Activated naive CD8-positive, alpha-beta T cell treated with anti-CD3 and anti-CD28 coated beads, Interleukin-2, amount 10 ng/mL, durations not matched to agents 7 days and 5 days (primary cell): ENCODE measurements at places on chromosomes 7 and 10.

DNA sequence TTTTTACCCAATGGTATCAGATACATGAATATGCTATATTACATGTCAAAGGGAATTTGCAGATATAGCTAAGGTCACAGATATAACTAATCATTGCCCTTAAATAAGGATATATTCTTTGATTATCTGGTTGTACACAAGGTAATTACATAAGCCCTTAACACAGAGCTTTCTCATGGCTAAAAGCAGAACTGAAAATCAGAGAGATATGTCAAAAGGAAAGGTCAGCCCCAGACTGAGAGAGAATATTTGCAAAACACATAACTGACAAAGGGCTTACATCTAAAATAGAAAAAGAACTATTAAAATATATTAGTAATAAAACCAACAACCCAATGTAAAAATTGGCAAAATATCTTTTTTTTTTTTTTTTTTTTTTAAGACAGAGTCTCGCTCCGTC lies 1029.5 kb upstream of the LRRN3 start:
- no peak for DNase-seq

GRCh38 chr7:44043902-44044301 lies 600 bp upstream of the DBNL start:
- DNase-seq, result no peak

GRCh38 chr7:21370283-21370982 lies 57.5 kb upstream of the SP4 start:
- DNase-seq, result no peak

GRCh38 chr10:173741-174140 lies 38.5 kb downstream of the ZMYND11 start:
- no peak for DNase-seq

- no peak for DNase-seq
Observed at GRCh38 chr10:983971-984655, 4.1 kb upstream of the GTPBP4 start.

DNA sequence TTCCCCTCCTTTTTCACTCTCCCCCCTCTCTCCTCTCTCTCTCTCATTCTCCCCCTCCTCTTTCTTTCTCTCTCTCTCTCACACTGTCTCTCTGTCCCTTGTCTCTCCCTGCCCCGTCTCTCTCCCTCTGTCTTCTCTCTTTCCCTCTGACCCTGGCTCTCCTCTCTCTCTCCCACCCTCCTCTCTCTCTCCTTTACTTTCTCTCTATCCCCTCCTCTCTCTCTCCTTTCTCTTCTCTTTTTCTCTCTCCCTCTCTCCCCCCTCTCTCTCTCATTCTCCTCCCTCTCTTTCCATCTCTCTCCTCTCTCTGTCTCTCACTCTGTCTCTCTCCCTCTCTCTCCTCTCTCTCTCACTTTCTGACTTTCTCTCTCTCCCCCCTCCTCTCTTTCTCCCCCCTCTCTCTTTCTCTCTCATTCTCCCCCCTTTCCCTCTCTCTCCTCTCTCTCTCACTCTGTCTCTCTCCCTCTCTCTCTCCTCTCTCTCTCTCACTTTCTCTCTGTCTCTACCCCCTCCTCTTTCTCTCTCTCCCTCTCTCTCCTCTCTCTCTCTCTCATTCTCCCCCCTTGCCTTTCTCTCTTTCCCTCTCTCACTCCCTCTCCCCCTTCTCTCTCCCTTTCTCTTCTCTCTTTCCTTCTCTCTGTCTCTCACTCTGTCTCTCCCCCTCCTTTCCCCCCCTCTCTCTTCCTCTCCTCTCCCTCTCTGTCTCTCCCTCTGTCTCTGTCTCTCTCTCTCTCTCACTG lies 18.9 kb upstream of the VPS37D start:
- no peak for DNase-seq

DNA sequence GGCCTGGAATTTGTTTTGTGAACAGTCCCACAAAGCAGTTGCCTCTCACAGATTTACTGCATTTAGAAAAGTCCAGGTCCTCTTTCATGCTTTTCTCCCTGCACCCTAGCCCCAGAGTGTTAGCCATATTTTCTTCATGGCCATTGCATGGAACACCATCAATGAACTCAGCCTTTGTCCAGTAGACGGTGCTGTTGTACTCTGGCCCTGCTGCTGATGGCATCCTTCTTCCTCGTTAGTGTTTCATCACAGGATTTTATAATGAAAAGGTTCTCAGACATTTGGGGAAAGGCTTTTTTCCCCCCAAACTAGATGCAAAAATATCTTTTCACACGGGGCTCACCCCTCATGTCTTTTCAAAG lies 93.0 kb upstream of the SLC25A13 start:
- DNase-seq, result no peak

DNA sequence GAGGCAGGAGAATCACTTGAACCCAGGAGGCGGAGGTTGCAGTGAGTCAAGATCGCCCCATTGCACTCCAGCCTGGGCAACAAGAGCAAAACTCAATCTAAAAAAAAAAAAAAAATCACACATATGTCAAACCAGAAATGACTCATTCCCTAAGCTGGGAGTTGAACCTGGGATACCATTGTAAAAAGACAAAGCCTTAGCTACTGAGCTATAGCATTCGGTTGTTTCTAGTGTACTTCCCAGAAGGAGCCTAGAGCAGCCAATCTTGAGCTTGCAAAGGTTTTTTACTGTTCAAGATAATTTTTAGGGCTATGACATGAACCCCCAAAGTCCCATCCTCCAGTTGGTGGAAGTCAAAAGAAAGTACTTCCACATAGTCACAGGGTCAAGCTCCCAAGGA lies 87.9 kb downstream of the ZNF467 start:
- DNase-seq, result no peak

- DNase-seq, result peak; percentile 4
Observed at GRCh38 chr7:159122276-159122675, 22.4 kb downstream of the VIPR2 start.

DNA sequence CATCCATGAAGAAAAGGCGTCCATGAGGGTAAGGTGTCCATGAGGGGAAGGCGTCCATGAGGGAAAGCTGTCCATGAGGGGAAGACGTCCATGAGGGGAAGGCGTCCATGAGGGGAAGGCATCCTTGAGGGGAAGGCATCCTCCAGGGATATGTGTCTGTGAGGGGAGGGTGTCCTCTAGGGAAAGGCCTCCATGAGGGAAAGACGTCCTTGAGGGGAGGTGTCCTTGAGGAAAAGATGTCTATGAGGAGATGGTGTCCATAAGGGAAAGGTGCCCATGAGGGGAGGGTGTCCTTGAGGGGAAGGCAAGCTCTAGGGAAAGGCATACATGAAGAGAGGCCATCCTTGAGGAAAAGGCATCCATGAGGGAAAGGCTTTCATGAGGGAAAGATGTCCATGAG lies 92.6 kb downstream of the INPP5A start:
- no peak for DNase-seq

DNA sequence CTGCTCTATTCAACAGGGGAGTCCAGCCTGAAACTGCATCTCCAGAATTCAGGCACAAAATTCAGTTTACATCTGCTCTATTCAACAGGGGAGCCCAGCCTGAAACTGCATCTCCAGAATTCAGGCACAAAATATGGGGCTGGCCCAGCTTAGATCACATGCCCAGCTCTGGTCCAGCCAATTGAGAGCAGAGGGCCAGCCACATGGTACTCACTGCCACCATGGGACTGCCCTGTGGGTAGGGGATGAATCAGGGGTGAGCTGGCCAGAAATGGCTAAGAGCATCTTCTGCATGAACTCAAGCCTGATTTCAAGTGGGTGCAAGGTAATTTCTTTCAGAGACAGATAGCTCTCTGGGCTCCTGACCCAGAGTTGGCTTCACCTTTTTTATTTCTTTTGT lies 156.6 kb upstream of the LYZL2 start:
- DNase-seq, result no peak

- no peak for DNase-seq
Observed at GRCh38 chr10:133347710-133348517, 741 bp downstream of the PRAP1 start.

DNA sequence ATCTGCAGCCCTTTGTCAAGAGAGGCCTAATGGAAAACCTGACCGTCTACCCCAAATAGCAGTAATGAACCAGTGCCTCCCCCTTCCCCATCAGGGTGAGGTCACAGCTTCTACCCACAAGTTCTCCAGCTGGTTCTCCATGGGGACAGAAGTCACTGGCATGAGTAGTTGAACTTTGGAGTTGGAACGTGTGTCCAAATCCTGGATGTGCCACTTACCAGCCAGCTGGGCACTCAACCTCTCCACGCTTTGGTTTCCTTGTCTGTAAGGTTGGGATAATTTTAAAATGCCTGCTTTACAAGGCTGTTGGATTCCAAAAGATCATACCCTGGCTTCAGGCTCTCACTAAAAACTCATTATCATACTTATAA lies 25.6 kb downstream of the PRLHR start:
- no peak for DNase-seq

- no peak for DNase-seq
Observed at GRCh38 chr10:132175408-132175807, 11.3 kb upstream of the DPYSL4 start.

- no peak for DNase-seq
Observed at GRCh38 chr7:14974688-14975087, 72.1 kb upstream of the DGKB start.

GRCh38 chr7:55550841-55551537 lies 21.3 kb downstream of the VOPP1 start:
- no peak for DNase-seq

DNA sequence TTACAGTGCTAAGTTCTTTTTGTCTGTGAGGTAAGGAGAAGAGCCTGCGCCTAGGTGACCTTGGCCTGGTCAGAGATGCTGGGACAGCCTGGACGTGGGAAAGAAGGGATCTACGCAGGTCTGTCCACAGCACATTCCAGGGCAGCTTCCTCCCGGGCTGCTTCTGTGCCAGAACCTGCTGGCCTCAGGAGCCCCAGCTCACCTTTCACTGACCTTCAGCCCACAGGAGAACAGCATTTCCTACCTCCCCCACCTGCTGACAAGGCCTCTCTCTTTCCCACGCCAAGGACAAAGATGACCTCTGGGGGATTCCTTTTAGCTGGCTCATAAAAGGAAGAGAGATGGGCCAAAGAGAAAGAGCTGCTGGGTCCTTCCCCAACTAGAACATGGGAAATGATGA lies 260.6 kb downstream of the KCNMA1 start:
- no peak for DNase-seq

DNA sequence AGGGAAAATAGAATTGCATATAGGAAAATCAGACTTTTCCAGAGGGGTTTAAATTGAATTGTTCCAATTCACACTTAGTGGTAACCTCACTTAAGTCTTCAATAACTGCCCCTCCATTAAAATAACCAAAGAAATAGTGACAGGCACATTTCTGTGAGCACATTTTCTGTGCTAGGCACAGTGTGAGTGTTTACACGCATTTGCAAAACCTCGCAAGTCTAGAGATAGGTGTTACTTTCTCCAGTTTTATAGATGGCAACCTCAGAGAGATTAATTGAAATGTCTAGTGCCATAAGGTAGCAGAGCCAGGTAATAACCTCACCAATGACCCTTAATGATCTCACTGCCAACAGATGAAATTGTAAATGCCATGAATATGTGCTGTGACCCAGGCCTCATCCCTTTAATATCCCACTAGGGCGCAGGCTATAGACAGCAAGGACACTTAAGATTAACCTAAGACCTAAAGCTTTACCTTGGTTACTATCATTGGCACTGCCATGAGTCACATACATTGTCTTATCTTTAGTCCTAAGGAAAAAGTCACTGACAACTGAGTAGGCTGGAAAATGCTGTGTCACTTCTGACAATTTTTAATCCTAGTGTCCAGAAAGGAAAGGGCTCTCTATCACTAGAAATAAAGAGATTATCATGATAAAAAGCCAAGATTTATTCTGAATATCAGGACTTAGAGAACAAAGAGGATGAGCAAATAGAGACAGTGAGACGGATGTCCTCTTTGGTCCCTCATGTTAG lies 187.8 kb downstream of the PPP1R17 start:
- no peak for DNase-seq

DNA sequence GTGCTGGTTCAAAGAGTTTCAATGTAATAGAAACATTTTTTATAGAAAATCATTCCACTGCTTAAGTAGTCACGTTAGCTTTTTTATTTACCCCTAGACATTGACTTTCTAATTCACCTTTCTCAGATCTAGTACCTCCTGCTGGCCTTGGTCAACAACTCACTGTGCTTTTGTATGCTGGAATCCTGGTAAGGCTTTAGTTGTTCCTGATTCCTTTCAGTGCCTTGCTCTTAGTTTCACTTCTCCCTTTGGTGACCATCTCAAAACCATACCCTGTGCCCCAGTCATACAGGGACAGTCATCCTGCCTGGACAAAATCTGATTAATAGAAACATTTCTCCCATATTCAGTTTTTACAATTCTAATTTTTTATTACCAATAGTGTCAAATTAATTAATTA lies 130.2 kb downstream of the GPR37 start:
- no peak for DNase-seq

GRCh38 chr10:12954866-12955265 lies 46.6 kb downstream of the CCDC3 start:
- DNase-seq, result no peak

- DNase-seq, result no peak
Observed at GRCh38 chr7:65840446-65840845, 32.4 kb upstream of the VKORC1L1 start.

GRCh38 chr7:15494711-15495110 lies 67.1 kb downstream of the AGMO start:
- no peak for DNase-seq

DNA sequence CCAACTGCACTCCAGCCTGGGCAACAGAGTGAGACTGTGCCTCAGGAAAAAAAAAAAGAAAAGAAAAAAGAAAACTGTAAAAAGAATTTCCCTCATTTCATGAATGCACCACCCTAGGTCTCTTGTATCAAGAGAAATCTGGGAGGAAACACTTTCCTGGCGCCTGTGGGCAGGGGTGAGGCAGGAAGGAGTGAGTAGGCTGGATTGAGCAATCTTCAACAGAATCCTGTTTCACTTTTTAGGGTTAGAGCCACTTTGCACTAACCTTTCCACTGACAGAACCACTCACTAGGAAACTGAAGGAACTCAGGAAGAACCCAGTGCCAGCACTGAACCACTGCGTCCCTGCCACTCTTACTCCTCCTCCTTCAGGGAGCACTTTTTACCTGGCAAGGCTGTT lies 282.1 kb downstream of the CCDC3 start:
- no peak for DNase-seq

GRCh38 chr7:26930201-26930600 lies 65.8 kb upstream of the SKAP2 start:
- DNase-seq, result no peak

GRCh38 chr7:87091487-87092066 lies 32.1 kb upstream of the ELAPOR2 start:
- DNase-seq, result no peak

GRCh38 chr7:28973591-28973990 lies 15.5 kb upstream of the TRIL start:
- DNase-seq, result no peak

- no peak for DNase-seq
Observed at GRCh38 chr7:23242321-23242720, 4.3 kb upstream of the GPNMB start.

DNA sequence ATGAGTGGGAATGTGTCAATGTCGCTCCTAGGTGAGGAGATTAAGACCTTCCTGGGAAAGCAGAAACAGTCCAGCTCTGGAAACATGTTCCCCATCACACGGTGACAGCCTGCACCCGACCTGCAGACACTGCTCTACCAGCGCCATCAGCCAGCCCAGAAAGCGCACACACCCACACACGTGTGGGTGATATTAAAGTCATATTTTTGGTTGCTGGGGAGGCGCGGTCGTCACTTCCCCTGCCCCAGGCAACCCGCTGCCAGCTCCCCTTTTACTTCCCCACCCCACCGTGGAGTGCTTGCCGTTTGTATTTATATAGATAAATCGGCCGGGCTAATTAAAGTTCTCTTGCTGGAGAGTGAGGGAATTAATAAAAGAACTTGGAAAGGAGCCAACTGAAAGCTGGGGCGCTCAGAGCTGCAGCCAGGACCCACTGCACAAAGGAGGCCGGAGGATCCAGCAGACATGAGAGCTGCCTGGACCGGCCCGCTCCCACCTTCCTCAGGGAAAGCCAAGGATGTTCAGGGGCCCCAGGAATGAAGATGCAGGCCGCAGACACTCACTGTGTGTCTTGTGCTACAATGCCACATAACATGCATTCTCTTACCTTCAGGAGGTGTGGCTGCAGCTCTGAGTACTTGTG lies 145.2 kb upstream of the UNC5B start:
- DNase-seq, result no peak
